ENCODE measurements at places on chromosomes 16 and 17.
A peak's percentile ranks its signal among the peaks of the same experiment; 100 is the strongest.

- no peak for DNase-seq
Observed at GRCh38 chr17:82338858-82339633, 5.5 kb upstream of the SECTM1 start.

DNA sequence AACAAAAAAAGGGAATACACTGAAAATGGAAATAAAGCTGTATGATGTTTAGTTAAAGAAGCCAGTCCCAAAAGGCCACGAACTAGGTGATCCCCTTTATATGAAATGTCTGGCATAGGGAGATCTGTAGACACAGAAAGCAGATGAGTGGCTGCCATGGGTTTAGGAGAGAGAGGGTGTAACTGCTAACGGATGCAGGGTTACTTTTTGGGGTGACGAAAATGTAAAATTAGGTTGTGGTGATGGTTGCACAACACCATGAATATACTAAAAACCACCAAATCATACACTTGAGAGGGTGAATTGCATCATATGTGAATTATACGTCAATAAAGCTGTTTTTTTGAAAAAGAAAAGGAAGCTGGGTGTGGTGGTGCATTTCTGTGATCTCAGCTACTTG is 99.6 kb downstream of the ADCY9 start:
- DNase-seq: no peak

GRCh38 chr16:79601092-79601930 is 774 bp upstream of the MAF start:
- no peak for DNase-seq

DNA sequence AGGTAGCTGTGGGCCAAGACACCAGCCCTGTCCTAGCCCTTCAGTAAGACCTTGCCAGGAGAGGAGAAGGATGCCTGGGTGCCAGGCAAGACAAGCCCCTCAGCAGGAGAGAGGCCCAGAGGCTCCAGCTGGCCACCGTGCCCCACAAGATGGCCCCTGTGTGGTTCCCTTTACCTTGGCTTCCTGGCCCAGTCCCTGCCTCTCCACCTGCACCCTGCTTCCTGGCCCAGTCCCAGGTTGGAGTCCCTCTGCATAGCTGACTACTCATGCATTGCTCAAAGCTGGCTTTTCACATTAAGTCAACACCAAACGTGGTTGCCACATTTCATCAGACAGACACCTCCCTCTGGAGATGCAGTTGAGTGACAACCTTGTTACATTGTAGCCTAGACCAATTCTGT is 4.0 kb downstream of the SYNGR3 start:
- no peak for DNase-seq

DNA sequence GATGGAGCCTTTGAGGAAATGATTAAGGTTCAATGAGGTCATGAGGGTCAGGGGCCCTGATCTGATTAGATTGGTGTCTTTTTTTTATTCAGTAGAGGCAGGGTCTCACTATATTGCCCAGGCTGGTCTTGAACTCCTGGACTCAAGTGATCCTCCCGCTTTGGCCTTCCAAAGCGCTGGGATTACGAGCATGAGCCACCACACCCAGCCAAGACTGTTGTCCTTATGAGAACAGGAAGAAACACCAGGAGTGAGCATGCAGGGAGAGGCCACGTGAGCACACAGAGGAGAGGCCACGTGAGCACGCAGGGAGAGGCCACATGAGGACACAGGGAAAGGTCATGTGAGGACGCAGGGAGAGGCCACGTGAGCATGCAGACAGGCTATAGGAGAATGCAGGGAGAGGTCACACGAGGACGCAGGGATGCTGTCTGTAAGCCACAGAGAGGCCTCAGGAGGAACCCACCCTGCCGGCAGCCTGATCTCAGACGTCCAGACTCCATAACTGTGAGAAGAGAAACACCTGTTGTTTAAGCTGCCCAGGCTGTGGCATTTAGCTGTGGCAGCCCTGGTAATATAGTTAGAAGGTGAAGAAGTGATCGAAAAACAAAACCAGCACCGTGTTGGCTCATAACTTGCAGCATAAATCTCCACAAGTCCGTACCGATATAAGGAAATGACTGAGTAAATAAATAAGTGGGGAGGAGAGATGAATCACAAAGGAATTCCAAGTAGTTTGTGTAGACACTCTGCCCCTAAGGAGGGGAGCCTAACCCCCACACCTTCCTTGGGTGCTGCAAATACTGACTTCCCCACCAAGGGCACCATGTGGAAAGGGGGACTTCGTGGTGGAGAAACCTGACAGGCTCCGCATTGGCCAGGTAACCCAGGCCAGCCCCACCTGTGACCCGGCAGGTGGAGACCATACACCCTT is 14.6 kb upstream of the CSNK1D start:
- DNase-seq: no peak

GRCh38 chr16:67364600-67365235 is 28.6 kb downstream of the TPPP3 start:
- DNase-seq: no peak

DNA sequence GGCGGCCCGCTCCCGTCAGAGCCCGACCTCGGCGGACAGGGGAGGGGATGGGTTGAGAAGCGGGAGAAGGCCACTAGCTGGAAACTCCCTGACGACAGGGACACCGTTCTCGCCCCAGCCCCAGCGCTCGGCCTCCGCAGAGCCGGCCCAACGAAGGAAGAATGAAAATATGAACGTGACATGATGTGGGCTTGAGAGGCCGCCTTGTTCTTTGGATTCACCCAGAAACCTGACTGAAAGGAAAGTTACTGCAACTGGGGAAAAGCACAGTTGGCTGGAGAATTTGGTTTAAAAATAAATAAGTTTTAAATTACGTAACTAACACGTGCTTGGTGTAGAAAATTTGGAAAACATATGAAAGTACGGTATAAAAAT is 21.1 kb downstream of the NPTX1 start:
- DNase-seq: peak; percentile 28

- no peak for DNase-seq
Observed at GRCh38 chr16:73545755-73546154, 497.8 kb upstream of the ZFHX3 start.

DNA sequence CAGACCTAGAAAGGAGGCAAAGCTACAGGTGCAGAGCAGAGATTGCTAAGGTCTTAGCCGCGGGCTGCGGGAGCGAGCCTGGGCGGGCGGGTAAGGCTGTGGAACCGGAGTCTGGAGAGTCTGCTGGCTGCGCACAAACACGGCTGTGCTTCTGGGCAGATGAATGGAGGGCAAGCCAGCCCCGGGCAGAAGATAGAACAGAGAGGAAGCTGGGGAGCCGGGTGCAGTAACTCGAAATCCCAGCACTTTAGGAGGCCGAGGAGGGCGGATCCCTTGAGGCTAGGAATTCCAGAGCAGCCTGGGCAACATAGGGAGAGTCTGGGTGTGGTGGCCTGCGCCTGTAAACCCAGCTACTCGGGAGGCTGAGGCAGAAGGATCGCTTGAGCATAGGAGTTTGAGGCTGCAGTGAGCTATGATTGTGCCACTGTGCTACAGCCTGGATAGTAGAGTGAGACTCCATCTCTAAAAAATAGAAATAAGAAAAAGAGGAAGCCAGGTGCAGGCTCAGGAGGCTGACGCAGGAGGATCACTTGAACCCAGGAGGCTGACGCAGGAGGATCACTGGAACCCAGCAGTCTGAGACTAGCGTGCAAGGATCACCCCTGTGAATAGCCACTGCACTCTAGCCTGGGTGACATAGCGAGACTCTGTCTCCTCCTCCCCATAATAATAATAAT is 56.3 kb downstream of the PITPNC1 start:
- no peak for DNase-seq

- DNase-seq: no peak
Observed at GRCh38 chr17:4806456-4806776, 536 bp upstream of the PLD2 start.

GRCh38 chr16:30628628-30629540 is 18.7 kb upstream of the ZNF689 start:
- DNase-seq: peak; percentile 86

DNA sequence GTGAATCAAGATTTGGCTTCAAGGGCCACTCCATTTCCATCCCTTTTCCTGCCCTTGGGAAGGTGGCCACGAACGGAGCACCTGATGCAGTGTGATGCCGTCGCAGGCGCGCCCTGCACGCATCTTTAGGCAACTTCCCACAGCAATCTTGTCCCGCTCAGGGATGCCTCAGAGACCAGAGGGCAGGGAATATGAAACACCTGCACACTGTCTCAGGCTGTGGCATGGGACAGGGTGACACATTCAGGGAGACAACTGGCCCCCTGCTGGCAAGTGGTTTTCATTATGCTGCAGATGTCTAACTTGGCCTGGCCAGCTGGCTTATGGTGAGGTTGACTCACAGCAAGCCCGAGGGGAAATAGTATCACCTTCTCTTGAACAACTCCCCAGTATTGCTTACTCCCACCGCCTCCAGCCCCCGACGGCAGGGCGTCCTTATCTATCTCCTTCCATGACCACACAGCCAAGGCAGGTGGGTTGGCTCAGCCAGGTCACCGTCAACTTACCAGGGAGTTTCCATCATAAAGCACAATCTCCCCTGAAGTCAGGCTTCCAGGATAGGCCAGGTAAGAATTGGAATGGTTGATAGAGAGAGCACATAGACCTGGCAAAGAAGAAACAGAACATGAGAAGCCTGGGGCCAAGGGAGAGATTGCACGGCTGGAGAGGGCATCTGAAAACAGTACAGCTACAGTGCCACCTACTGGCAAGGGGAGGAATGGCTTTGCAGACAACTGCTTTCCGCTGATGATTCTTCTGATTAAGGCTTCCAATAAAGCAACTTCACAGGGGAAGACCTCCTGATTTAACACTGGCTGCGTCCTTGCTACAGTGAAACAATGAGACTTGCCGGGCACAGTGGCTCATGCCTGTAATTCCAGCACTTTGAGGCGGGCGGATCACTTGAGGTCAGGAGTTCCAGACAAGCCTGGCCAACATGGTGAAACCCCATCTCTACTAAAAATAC is 21.1 kb downstream of the WIPI1 start:
- peak; percentile 70 for DNase-seq

DNA sequence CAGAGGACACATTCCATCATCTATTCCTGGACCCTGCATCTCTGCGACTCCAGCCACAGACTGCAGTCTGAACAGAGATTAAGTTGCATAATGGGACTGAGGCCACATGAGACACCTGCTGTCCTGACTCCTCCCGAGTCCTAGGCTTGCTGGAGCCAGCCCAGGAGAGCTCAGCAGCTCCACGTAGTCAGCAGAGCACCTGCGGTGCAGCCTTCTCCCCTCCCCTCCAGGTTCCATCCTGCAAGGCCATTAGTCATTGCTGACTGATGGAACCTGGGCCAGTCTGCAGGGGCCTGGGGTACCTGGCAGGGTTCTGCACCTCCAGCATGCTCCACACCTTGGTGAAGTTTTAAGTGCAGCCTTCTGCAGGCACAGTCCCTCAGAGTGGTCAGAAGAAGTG is 76.7 kb downstream of the PLD6 start:
- DNase-seq: no peak

DNA sequence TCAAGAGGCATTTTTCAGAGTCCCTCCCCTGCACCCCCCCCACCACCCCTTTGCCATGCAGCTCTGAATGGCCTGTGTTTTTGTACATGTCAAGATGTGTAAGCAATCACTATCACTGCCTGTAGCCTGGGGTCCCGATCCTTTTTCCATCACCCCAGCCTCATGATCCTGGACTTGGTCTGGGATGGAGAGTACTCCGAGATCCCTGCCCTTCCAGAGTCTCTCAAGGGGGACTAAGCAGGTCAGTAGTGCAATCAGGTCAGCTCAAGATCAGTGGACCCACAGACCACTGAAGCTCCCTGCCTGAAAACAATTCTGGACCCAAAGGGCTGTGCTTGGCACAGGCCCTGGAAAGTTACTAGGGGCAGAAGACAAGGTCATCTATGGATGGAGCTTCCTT is 7.5 kb upstream of the GJD3 start:
- no peak for DNase-seq

DNA sequence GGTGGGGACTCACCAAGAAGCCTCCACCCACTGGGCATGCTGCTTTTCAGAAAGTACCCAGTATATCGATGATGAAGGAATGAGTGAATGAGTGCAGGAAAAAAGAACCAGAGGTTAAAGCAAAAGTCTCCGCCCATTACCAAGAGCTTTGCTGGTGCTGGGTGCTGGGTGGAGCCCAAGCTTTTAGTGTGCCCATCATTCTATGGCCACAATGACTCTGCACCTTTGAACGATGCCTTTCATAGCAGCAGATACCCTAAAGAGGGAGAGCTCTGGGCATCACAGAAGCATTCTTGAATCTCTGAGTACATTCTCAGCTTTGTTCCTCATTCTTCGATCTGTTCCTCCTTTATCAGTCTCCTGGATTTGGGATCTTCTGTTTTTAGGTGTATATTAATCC is 450.7 kb upstream of the CCL2 start:
- DNase-seq: no peak
